Muscle of leg (tissue), 16 donors: ENCODE measurements at places on chromosomes 5 and 9. TPM values are rescaled to one million over a fixed set of nuclear protein-coding genes. Genes with fewer than 3 reads are reported as not detected.
A peak's percentile ranks its signal among the peaks of the same experiment; 100 is the strongest.

The RETREG1 gene
- total RNA-seq, result 67.3 TPM

DNA sequence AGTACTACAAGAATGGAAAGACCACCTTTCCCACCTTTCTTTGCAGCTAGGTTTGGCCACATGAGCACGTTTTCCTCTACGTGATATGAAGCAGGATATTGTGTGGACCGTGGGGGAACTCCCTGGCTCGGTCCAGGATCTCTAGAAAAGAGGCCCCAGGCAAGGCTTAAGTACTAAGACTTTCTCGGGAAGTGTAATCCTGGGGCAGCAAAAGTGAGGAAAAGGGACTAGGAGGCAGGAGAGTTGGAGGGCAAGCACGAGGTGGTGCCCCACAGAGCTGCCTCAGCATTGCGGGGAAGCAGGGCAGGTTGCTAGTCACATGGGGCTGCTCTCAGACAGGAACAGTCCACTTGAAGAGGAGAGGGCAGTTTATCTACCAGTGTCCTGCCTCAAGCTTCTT lies 235.1 kb downstream of the GADD45G start:
- peak; percentile 27 for DNase-seq
- no peak overlapping the region for H3K4me3 ChIP-seq
- peak overlapping the region; percentile 2 for H3K27ac ChIP-seq
- H3K27me3 ChIP-seq, result peaks cover 3% of the 10 kb centered on the region
- no peaks in the 10 kb centered on the region for H3K36me3 ChIP-seq

The MEGF9 gene
- total RNA-seq, result 6.8 TPM

- H3K27me3 ChIP-seq, result peaks cover 83% of the 10 kb centered on the region
- H3K36me3 ChIP-seq, result no peaks in the 10 kb centered on the region
- H3K27ac ChIP-seq, result no peak overlapping the region
- no peak overlapping the region for H3K4me3 ChIP-seq
These were observed 9.8 kb downstream of the LHX2 start for GRCh38 chr9:124021385-124021769.

The PCDHA9 gene
- 0.04 TPM for total RNA-seq

GRCh38 chr5:87327998-87328397 lies 60.3 kb downstream of the RASA1 start:
- no peak for DNase-seq
- no peaks in the 10 kb centered on the region for H3K4me1 ChIP-seq
- no peaks in the 10 kb centered on the region for H3K36me3 ChIP-seq
- H3K27ac ChIP-seq, result no peak overlapping the region
